Tongue (tissue), 3 donors: ENCODE measurements at places on chromosomes 12 and 14.

DNA sequence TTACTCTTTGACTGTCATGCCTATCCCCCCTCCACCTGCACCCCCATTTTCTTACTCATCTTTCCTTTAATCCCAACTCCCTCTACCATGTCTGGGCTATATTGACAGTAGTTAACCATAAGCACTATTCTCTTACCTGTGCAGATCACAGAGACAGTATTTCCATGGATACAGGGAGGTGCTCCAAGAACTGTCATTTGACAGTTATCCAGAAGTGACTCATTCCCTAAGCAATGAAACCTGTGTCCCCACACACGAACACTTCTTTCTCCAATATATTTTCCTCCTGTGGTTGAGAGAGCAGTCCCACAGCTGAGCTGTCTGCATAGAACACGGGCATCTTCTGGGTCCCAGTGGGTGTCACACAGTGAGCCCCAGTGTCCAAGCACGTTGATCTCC lies 68.8 kb downstream of the CD163L1 start:
- no peak for DNase-seq

DNA sequence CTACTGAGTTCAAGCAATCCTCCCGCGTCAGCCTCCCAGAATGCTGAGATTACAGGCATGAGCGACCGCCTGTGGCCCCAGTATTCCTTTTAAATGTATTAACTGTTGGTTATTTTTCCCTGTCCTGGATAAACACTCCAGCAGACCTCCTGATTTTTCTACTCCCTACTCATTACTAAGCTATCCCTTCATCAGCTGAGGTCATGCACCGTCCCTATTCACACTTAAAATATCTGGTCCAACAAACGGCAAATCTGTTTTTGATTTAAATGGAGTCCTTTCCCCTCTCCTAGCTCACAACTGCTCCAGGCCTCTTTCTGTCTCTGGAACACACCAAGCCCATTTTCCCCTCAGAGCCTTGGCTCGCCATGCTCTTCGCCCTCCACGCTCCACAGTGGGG lies 1003.3 kb upstream of the TMEM132C start:
- no peak for DNase-seq

GRCh38 chr12:111426344-111427185 lies 20.8 kb downstream of the SH2B3 start:
- no peak for DNase-seq

- DNase-seq, result no peak
These were observed 55.9 kb downstream of the DYNC1H1 start for GRCh38 chr14:102020058-102020971.

DNA sequence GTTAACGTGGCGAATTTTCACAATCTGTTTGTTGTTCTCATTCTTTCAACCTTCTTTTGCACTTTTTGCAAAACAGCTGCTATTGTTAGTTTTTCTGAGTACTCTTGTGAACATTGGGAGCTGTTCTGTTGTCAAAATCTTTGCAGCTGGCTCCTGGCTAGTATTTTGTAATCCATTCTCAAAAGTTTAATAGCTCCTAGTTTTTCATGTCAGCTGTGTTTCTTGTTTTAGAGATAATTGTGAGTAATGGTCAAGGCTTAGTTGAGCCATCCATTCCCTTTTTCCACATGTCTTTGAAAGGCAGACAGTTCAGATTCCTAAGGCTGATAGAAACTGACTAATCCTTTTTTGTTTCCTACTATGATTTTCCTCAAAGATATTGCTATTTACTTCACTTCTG lies 39.1 kb upstream of the CRADD start:
- DNase-seq, result peak; percentile 18

DNA sequence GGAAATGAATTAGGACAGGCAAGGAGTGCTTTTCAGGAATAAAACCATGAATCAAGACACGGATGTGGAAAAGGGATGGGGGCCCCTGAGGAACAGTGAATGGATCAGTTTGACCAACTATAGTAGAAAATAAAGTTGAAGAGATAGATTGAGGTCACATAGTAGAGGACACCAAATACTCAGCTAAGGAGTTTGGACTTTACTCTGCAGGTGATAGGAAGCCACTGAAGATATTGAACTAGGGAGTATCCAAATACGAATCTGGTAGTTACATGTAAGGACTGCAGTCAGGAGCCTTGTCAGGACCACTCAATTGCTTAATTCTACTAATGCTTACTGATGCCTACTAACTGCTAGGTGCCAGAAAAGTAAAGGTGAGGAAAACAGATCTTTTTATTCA lies 20.4 kb downstream of the ENTPD5 start:
- no peak for DNase-seq

- DNase-seq, result no peak
These were observed 73.2 kb downstream of the ANO4 start for GRCh38 chr12:100867639-100868393.

GRCh38 chr12:103301642-103302591 lies 193.9 kb downstream of the C12orf42 start:
- DNase-seq, result no peak

GRCh38 chr12:120159509-120160237 lies 34.8 kb downstream of the GCN1 start:
- no peak for DNase-seq

DNA sequence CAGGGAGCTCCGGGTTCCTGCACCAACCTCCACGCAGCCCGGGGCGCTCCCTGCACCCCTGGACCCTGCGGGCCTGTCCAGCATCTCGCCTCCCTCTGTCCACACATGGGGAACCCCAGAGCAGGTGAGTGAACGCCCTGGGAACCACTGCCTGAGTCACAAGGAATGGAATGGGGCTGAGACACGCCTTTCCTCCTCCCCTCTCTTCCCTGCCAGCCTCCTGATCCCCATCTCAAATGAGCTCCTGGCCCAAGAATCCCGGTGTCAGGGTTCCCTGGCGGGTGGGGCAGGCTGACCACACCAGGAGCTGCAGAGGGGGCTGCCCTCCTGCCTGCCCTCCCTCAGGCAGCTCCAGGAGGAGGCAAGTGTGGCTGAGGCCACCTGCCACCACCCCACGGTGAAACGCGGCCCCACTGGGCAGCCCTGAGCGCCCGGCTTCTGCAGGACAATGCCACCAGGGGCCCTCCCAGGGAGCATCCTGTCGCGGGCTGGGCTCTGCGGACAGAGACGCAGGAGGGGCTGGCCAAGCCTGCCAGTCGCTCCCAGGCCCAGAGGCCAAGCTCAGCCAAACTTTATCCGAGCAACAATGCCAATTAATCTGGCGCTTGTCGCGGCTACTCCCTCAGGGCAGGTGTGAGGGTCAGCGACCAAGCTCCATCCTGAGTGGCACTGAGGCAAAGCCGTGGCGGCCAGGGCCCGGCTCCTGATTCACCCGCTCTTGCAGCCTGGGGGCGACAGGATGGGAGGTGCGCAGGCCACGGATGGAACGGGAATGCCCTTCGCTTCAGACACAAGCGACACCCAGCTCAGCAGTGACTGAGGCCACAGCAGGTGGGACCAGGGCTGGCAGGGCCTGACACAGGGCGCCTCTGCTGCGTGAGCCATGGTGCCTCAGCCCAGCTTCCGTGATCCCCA lies 44.3 kb downstream of the GALNT9 start:
- DNase-seq, result no peak

DNA sequence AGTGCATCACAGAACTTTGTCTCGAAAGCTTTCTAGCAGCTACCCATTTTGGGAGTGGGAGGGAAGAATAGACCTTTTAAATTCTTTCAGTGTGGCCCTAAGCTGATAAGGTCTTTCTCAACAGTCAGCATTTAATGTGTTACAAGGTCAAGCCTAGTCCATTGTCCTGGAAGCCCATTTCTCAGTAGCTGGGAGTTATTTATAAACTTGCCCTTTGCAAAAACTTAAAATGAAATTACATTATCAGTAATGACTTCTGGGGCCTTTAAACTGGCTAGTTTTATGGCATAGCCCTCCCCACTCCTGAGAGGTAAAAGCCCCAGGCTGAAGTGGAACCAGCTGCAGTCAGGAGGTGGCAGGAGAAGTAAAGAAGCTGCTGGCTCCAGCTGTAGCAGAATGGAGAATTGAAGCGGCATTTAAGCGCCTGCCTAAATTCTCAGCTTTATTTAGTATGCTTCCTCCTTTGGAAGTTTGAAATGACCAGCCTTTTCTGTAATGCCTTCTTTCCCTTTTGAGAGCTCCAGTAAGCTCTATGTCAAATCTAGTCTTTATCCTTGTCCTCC lies 12.4 kb downstream of the COPZ1 start:
- DNase-seq, result peak; percentile 82

DNA sequence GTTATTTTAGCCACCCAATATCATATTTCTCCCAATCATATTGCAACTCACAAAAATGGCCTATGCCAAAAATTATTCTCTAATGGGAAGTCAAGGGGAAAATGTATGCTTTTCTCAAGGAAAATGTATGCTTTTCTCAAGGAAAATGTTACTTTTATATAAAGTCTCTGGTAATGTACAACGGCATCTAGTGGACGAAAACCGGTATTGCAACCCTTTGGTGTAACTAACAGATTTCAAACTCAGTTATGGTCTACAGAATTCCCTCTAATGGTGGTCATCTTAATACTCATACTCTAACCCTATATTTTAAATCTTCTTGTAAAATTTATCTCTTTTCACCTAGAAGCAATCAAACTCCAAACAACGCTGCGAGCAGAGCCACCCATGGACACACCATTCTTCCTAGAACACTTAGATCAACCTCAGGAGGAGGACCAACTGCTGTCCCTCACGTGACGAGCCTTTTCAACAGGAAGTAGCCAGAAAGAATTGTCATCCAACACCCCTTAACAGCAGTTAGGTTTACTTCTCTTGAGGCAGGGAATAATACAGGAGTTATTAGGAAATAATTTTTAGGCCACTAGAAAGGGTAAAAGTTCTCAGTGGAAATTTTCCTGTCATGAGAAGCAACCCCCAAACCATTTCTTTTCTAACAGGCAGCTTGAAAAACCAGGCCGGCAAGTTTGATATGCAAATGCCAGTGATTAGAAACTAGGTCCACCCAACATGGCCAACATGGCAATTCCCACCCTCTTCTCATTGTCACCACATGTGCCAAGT lies 20.1 kb downstream of the APOBEC1 start:
- DNase-seq, result peak; percentile 54

- DNase-seq, result peak; percentile 90
These were observed 103.4 kb downstream of the EFCAB11 start for GRCh38 chr14:89851106-89851505.

GRCh38 chr14:89348722-89349121 lies 68.3 kb downstream of the FOXN3 start:
- no peak for DNase-seq

GRCh38 chr12:89098441-89099112 lies 253.7 kb downstream of the DUSP6 start:
- DNase-seq, result peak; percentile 83

- DNase-seq, result peak; percentile 12
These were observed 4.4 kb upstream of the GPHN start for GRCh38 chr14:66503532-66503931.

- DNase-seq, result no peak
These were observed 149.1 kb upstream of the ATP2B1 start for GRCh38 chr12:89857652-89858274.

DNA sequence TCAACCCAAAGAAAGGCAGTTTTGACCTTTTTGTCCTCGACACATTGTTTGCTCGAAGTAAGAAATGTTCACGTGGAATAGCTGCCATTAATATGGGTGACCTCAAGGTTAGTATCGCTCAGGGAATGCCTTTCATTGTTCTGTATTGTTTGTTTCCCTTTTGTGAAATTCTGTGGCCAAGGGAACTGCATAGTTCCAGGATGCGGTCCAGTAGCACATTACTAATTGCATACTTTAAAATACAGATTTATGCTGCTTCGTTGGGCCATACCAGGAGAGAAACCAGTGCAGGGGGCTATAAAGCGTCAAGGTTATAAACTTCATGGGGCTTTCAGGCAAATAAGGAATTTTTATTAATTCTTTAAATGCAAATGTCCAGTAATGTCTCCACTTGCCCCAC lies 73.3 kb upstream of the USP44 start:
- no peak for DNase-seq

DNA sequence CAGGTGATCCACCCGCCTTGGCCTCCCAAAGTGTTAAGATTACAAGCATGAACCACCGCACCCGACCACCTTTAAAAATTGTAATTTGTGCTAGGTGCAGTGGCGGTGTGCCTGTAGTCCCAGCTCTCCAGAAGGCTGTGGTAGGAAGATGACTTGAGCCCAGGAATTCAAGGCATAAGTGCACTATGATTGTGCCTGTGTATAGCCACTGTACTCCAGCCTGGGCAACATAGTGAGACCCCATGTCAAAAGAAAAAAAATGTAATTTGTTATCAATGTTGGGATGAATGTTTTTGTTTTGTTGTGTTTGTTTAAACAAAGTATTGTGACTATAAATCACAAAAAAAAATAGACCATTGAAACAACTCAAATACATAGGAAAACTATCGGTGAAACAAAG lies 43.1 kb upstream of the NAP1L1 start:
- no peak for DNase-seq

DNA sequence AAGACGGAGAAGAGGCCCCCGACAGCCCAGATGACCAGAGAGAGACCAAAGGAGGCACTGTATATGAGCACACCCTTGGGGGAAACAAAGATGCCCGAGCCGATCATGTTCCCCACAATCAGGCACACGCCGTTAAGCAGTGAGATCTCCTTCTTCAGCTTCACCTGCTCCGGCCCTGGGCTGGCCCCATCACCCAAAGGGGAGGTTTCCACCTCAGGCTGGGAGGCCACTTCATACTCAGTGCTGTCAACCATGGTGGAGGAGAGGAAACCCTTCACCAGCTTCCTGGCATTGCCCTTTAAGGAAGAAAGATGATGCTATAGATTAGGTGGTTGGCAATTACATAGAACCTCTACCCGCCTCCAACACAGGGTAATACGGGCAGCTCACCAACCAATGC lies 2.1 kb downstream of the SLC7A7 start:
- no peak for DNase-seq

DNA sequence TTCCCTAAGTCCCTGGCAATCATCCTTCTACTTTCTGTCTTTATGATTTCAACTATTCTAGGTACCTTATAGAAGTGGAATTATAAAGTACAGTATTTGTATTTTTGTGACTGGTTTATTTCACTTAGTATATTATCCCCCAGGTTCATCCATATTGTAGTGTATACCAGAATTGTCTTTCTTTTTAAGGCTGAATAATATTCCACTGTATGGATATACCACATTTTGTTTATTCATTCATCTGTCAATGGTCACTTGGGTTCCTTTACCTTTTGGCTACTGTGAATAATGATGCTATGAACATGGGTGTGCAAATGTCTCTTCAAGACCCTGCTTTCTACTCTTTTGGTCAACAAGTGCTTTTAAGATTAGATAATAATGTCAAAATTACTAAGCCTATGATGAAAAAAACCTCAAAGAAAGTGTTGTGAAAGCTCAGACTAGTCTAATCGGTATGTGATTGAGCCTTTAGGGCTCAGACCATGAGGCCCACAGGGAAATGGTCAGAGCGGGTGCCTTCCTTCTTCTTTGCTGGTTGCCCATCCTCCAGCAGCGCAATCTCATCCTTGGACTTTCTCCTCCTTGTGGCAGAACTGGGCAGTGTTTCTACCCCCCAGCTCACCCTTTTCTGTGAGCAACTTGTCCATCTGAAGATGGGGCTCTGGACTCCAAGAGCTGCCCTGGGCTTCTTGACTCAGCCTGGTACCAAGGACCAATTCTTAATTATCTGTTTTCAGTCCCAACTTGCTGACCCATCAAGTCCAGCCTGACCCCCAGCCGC lies 105.4 kb downstream of the TTC8 start:
- no peak for DNase-seq
